ENCODE measurements at places on chromosomes 4 and X.

DNA sequence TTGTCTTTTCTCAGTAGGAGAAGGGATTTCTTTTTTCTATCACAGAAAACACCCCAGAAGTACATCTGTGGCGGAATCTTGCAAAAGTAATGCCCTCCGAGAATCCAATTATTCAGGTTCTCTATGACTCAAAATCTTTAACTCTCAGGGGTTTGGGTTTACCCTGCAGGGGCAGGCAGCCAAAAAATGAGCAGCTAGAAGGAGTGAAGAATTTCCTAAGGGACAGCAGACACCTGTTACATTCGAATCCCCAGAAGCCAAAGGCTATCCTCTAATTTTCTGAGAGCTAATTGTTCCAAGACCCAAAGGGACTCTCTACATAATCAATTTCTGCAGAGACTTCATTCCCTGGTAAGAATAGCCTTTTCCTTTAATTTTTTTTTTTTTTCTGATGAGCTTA lies 27.5 kb upstream of the CBR4 start:
- no peak for ATAC-seq

GRCh38 chr4:182683661-182684060 lies 233.5 kb downstream of the DCTD start:
- ATAC-seq: peak; percentile 61

DNA sequence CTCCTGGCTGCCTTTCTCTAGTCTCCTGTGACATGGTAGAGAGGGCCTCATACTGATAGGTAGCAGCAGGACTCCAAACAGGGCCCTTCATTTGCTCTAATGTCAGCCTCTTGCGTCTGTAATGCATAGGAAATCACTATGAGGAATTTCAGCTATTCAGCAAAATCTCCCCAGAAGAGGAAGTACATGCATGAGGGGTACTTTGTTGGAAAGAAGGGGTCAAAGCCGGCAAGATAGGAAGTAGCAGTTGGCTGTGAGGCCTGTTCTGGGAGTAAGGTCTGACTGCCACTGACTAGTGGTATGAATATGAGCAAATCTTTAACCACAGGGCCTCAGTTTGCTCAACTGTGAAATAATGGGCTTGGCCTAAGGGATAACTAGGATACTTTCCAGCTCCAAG lies 283.2 kb downstream of the ARHGAP10 start:
- no peak for ATAC-seq

GRCh38 chr4:80172203-80172602 lies 25.1 kb upstream of the PRDM8 start:
- no peak for ATAC-seq

DNA sequence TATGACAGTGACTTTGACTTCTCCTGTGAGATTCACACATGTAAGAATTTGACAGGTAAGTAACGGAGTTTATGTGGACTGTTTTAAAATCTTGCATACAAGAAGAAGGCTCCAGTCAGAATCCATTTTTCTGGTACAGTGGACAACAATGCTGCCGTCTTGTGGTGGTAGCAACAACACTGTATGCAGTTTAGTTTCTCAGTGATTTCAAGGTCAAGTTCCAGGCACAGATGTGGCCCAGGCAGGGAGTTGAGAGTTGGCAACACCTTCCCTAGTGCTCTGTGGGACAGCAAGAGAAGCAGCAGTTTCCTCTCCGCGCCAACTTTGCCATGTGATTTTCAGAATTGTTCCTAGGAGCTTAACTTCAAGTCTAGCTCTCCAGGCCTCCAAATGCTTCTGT lies 56.0 kb upstream of the STPG2 start:
- no peak for ATAC-seq

DNA sequence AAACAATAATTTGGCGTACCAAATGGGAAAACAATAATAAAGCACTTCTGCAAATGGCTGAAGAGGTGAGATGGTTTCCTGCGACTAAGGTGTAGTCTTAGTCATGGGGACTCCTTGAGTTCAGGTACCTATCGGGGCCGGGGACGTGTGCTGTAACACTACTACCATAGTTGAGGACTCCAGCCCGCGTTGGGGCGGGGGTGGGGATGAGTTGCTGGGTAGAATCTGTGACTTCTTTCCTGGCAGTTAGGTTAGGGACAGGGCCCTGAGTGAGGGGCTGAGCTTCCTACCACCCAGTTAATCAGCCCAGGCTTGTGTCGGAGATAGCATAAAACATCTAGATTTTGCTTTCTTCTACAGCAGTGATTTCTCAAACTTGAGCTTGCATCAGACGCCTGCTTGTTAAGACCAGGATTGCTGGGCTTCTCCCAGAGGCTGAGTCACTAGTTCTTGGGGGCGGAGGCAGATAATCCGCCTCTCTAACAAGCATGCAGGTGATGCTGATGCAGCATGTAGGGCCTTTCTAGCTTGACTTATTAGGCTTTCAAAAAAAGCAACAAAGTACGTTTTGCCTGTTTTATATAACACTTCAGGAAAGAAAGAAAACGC lies 30.2 kb downstream of the RBBP7 start:
- peak; percentile 46 for ATAC-seq

DNA sequence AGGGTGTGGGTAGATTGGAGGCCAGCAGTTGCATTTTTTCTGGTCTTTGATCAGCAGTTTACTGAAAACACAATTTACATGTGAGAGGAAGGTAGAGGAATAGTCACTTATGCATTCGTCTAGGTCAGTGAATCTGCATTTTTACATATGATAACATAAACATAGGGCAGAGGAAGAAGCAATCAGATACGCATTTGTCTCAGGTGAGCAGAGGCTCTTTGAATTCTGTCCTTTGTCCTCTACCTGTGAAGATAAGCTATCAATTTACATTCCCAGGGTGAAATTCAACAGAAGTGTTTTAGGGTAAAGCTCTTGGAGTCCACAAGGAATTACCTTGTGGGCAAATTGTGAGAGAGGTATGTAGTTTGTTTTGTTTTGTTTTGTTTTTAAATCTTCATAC lies 306.5 kb downstream of the MAGEB5 start:
- no peak for ATAC-seq

DNA sequence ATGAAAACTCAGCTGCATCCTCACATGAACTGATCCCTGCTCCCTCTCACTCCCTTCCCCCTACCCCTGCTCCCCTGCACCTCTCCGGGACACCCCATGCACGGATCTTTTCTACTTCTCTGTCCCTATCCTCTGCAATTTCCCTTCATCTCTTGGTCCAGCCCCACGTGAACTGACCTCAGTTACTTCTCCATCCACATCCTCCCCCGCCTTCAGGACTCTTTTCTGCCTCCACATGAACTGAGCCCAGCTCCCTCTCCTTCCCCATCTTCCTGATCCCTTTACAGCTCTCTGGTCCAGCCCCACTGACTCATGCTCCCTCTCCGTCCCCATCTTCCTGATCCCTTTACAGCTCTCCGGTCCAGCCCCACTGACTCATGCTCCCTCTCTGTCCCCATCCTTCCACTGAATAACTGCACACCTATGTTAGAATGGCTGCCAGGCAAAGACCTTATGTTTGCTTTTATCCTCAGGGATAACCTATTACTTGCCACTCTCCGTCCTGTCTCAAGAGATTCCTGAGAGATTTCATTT lies 5.6 kb downstream of the CETN2 start:
- peak; percentile 15 for ATAC-seq

- ATAC-seq: no peak
Observed at GRCh38 chrX:7889680-7890079, 37.5 kb downstream of the PNPLA4 start.

DNA sequence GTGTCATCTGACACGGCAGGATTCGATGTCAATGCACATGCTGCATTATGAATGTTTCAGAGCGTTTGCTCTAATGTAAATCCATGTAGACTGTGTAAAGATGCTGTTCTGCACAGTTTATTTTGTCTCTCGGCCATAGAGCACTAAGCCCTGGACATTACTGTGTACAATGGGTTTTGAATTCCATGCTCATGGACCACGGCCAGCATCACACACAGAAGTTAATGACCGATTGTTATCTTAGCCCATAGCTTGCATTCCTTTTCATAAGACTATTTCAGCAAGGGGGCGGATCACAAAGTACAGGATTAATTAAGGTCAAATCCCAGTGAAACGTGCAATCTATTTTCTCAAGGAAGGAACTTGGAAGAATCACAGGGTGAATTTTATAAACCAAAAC lies 286.1 kb upstream of the TENM3 start:
- peak; percentile 88 for ATAC-seq

- no peak for ATAC-seq
Observed at GRCh38 chrX:19879735-19880378, 7.5 kb downstream of the SH3KBP1 start.

- peak; percentile 64 for ATAC-seq
Observed at GRCh38 chr4:184805462-184806228, 20.1 kb downstream of the ACSL1 start.

Measured in motor neuron (in vitro differentiated cells).